ENCODE measurements at places on chromosomes 1 and 21.

- no peak for DNase-seq
These were observed 62.3 kb downstream of the HLCS start for GRCh38 chr21:36904093-36904666.

DNA sequence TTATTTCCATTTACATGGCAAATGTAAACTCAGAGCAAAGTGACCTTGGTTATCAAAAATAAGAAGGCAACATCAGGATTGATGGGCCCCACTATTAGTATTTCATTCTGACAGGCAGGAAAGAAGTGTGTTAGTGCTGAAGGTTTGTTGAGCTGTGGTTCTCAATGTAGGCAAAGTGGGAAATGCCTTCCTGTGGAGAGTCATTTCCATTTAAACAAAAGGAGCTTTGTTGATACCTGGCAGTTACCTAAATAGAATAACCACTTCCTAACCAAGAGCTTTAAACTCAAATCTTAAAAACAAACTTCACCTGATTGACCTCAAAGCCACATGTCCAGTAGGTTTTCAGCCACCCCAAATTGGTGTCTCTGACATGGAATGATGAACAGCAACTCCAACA lies 579.9 kb upstream of the BEND5 start:
- DNase-seq = no peak

- DNase-seq = no peak
These were observed 241.8 kb upstream of the IRF2BP2 start for GRCh38 chr1:234851450-234852438.

DNA sequence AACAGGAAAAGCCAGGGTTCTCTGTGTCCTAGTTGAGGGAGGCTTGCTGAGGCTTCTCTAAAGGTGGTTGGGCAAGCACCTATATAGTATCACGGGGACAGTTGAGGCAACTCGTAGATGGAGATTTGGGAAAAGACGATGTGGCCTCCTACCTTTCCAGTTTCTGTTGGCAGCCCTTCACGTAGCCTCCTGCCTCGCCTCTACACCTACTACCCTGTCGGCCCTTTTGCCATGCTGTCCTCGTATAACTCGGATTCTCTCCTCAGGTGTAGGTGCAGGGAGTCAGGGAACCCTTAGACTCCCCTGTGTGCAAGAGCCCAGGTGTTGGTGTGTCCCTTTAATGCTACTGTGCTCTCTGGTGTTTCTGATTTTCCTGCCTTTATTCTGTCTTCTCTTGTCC lies 10.3 kb downstream of the ZNF692 start:
- DNase-seq = no peak

- DNase-seq = no peak
These were observed 34.3 kb upstream of the CACYBP start for GRCh38 chr1:174965362-174966007.

DNA sequence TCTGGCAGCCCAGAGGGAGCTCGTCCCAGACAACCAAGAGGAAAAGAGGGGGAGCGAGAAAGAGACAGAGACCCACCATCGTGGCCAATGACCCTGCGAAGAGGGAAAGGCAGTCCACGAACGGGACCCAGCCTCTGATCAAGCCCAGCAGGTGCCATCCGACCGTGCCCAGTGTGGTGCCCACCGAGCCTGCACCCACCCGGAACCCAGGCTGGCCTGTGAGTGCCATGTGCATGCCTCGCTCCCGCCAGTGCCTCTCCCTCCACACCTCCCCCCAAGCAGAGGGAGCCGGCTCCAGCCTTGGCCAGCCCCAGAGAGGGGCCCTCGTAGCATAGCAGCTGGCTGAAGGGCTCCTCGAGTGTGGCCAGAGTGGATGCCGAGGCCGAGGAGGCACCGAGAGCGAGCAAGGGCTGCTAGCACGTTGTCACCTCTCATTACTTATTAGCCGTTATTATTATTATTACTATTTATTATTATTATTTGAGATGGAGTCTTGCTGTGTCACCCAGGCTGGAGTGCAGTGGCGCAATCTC lies 130.7 kb upstream of the CHRM3 start:
- no peak for DNase-seq

- DNase-seq = no peak
These were observed 56.8 kb upstream of the HTR1D start for GRCh38 chr1:23274134-23274505.

- DNase-seq = peak; percentile 63
These were observed 493 bp upstream of the MAP3K21 start for GRCh38 chr1:233326811-233327650.

- no peak for DNase-seq
These were observed 35.6 kb upstream of the RRP15 start for GRCh38 chr1:218249338-218250140.
